Cortex of kidney (tissue), 1 donor: ENCODE measurements at places on chromosomes 11 and 22.

GRCh38 chr11:57638005-57638781 lies 11.5 kb downstream of the YPEL4 start:
- no peak for DNase-seq

DNA sequence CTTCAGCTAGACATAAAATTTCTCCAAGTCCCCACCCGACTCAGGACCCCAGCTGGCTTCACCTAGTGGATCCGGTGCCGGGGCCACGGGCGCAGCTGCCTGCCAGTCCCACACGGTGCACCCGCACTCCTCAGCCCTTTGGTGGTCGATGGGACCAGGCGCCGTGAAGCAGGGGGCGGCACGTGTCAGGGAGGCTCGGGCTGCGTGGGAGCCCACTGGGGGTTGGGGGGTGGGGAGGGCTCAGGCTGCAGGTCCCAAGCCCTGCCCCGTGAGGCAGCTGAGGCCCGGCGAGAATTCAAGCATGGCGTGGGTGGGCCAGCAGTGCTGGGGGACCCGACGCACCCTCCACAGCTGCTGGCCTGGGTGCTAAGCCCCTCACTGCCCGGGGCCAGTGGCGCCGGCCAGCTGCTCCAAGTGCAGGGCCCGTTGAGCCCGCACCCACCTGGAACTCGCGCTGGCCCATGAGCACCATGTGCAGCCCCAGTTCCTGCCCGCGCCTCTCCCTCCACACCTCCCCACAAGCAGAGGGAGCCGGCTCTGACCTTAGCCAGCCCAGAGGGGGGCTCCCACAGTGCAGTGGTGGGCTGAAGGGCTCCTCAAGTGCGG lies 747.0 kb downstream of the FAM181B start:
- DNase-seq: no peak

GRCh38 chr11:126481303-126481680 lies 125.8 kb downstream of the ST3GAL4 start:
- no peak for DNase-seq

GRCh38 chr11:67356864-67357561 lies 3.7 kb upstream of the POLD4 start:
- DNase-seq: no peak

- no peak for DNase-seq
These were observed 106.3 kb upstream of the ANO3 start for GRCh38 chr11:26225646-26226045.

GRCh38 chr11:16404781-16405285 lies 48.5 kb upstream of the SOX6 start:
- DNase-seq: no peak
